ENCODE measurements at places on chromosomes 13 and 19.

GRCh38 chr13:100387416-100387815, 201.2 kb downstream of the GGACT start:
- DNase-seq, result no peak

GRCh38 chr19:24141612-24142011, 54.6 kb downstream of the ZNF254 start:
- DNase-seq, result no peak

DNA sequence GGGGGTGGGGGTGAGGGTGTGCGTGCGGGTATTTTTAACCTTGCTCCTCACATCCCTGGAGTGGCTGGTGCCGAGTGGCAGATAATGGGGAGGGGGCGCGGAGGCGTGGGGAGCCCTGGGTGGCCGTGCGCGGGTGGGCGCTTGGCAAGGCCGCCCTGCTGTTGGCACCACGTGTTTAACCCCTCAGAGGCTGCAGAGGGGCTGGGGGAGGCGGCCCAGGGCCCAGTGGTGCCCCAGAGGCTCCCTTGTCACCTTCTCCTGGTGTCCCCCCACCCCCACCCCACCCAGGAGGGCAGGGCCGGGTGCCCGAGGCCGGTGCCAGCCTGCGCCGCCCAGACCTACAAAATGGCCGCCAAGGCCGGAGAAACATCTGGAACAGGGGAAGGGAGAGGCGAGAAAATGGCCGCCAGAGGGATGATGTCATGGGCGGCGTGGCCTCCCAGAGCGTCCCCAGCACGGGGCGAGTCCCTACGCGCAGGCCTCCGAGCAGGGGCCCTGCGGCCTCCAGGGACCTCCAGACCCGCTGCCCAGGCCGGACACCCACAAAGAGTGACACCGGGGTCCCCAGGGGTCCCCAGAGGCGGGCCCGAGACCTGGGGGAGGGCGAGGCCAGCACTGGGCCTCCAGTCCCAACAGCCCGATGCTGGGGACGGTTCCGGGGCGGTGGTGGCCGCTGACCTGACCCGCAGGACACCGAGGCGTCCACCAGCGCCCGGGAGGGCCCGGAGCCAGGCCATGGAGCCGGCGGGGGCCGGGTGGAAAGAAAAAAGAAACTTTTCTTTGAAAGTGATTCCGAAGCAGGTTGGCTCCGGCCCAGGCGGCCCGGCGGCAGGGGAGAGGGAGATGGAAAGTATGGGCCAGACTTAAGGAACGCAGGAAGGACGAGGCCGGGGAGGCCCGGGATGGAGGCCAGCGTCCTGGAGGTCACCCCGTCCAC, 38.2 kb downstream of the NFIC start:
- no peak for DNase-seq

- no peak for DNase-seq
These were observed 9.9 kb downstream of the POLD1 start for GRCh38 chr19:50394017-50394416.

DNA sequence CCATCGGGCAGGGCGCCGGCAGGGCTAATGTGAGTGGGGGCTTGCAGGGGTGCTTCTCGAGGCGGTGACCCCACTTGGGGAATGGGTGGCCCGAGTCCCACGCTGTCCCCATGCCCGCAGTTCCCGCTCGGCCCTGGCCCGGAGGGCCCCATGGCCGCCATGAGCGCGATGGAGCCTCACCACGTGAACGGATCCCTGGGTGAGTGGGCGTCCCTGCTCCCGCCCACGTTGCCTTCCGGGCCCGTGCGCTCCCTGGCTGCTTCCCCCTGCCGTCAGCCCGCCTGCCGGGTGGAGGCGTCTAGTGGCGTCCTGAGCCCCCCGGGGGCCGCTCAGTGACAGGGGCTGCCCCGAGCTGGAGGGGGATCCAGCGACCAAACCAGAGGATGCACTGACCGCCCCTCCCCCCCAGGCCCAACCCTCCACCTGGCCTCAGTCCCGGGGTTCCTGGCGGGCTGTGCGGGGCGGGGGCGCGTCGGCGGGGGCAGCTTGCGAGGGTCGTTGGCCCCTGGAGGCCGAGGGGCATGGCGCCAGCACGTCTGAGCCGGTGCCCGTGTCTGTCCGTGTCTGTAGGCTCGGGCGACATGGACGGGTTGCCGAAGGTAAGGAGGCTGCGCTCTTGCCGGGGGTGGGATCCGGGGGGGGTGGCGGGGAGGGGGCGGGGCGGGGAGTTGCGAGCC, 4.8 kb downstream of the ISYNA1 start:
- no peak for DNase-seq

DNA sequence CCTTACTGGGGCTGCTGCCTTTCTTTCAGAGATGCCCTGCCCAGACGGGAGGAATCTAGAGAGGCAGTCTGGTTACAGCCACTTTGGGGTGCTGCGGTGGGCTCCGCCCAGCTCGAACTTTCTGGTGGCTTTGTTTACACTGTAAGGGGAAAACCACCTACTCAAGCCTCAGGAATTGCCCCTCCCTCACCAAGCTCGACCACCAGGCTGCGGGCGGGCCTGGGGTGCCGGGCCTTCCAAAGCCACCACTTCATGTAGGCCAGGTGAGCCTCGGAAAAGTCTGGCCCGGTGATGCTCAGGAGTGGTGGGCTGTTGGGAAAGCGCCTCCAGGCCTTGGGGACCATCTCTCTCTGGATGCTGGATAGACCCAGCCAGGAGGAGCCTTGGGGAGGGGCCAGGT, 218.6 kb downstream of the MTUS2 start:
- no peak for DNase-seq

- DNase-seq, result no peak
These were observed 6.7 kb downstream of the ZNF793 start for GRCh38 chr19:37513397-37513796.

DNA sequence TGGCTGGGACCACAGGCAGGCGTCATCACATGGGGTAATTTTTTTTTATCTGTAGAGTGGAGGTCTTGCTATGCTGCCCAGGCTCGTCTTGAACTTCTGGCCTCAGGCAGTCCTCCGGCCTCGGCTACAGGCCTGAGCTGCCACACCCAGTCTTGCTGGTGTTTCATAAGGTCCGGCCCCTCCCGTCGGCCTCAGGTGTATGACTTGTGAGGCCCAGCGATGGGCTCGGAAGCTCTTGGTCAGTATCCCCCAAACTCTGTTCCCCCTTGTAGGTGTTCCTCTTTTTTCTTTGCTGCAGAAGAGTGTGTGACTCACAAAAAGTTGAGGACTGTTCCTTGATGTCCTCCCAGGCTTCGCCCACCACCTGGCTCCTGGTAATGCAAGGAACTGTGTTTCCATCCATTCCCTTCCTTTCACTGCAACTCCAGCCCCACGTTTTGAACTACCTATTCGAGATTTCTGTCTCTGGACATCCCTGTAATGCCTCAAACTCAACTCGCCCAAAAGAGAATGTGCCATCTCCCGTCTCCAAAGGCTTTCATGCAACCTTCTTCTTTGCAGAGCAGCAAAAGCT, 5.0 kb downstream of the USF2 start:
- no peak for DNase-seq

GRCh38 chr13:94928127-94928775, 215.9 kb upstream of the SOX21 start:
- DNase-seq, result no peak

DNA sequence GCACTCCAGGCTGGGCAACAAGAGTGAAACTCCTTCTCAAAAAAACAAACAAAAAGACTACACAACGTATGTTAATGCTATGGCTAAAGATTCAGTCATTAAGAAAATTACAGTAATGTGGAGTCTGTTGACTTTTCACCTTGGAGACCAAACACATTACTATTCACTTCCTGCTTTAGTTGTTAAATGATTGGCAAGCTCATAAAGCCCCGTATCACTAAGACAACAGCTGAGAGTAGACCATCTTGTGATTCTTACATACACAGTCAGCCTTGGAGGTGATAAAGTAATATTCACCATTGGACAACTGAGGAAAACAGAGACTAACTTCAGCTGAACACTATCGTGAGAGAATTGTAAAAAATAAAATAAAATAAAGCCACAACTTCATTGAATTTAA, 86.5 kb downstream of the KCTD12 start:
- peak; percentile 45 for DNase-seq

DNA sequence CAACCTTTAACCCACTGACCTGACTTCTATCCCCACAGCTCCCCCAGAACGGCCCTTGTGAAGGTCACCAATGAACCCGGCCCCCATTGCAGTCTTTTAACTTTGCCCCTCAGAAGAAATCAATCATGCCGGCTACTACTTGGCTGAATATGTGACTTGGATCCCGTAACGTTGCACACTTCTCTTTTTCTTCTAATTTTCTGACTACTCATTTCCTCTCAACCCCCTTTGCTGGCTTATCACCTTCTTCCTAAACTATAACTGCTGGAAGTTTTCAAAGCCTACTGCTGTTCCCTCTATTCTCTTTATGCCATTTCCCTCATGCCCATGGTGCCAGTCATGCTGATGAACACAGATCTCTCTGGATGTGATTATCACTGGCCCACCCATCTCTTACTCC, 367.6 kb downstream of the DNAJC15 start:
- no peak for DNase-seq

DNA sequence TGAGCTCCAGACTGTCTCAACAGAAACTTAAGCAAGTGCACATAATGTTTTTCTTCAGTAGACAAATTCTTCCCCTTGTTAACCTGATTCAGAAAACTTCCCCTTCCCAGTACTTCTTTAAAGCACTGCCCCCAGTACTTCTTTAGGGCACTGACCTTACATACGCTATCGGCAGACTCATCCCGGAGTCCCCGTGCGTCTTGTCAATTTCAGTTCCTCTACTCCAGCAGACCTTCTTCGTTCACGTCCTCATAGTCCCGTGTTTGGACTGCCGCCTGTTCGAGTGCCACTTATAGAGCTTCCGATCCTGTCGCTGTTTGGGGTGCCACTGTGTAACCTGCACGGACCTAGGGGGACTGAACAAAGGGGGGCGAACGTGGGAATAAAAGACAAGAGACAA, 29.0 kb downstream of the ZNF627 start:
- DNase-seq, result no peak

GRCh38 chr13:31848621-31849020, 109.3 kb downstream of the RXFP2 start:
- no peak for DNase-seq

GRCh38 chr19:56291867-56292266, 19.3 kb downstream of the EDDM13 start:
- DNase-seq, result no peak

DNA sequence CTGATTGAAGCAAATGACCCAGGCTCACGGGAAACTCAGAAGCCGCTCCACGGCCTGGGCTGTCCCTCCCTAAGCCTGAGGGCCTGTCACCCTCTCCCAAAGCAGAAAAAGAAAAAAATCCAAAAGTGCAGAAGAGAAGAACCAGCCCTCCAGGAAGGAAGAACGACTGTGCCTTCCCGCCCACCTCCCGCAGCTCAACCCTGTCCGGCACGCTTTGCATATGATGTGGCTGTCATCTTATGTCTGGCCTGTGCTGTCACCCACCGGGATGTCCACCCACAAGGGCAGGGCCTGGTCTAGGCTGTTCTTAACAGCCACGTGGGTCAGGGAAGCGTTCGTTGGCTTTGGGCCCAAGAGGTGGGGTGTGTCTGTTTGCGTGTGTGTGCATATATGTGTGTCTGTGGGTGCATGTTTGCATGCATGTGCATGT, 13.7 kb downstream of the ZBTB7A start:
- DNase-seq, result no peak

DNA sequence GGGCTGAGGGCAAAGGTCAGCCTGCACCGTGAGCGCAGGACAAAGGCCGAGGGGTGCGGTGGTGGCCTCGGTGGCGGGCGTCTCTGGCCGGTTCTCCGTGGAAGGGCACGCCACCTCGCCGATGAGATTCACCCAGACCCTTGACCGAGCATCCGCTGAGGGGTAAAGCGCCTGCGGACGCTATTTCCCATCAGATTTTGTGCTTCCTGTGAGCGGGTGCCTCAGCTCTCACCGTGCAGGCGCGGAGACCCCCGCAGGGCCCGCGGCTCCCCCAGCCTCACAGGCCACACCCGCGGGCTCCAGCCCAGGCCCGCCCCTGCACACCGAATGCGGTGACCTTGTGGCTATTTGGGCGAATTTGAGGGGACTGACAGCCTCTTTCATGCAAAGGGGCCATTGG, 348.0 kb downstream of the TEX29 start:
- no peak for DNase-seq

GRCh38 chr13:48457578-48458242, 44.8 kb upstream of the LPAR6 start:
- no peak for DNase-seq

DNA sequence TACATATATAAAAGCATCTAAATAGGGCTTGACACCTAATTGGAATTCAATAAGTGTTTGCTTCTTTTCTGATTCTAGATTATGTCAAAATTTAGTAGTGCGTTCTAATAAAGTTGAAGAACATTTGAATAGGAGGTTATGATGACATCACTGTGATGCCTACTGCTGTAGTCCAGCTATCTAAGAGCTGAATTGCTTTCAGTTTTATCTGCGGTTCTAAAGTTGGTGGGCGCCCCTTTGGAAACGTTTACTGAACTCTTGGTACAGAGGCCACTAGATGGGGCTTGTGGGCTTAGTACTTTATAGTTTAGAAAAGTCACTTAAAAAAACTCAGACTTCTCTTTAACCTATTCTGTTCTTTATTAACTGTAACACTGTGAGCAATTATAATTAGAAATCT, 776.9 kb downstream of the GPC5 start:
- DNase-seq, result no peak
